ENCODE measurements at places on chromosomes 12 and 14. TPM values are rescaled to one million over a fixed set of nuclear protein-coding genes. Genes with fewer than 3 reads are reported as not detected.

CLEC9A gene
- not detected for total RNA-seq

DNA sequence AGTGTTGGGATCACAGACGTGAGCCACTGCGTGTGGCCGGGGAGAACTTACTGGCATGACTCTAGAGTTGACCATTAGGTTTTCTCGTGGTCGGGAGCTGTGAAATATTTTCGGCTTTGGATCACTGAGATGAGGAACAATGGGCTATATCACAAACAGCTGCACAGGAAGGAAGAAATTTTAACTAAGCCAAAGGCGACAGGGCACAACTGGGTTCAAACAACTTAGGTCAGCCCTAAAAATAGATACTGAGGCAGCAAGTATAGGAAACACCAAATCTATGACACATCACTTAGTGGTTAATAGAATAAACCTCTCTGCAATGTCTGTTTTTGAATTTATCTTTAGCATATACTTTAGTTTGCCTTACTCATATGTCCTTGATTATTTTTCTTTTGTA lies 162.9 kb downstream of the LRIG3 start:
- peak; percentile 63 for DNase-seq

DNA sequence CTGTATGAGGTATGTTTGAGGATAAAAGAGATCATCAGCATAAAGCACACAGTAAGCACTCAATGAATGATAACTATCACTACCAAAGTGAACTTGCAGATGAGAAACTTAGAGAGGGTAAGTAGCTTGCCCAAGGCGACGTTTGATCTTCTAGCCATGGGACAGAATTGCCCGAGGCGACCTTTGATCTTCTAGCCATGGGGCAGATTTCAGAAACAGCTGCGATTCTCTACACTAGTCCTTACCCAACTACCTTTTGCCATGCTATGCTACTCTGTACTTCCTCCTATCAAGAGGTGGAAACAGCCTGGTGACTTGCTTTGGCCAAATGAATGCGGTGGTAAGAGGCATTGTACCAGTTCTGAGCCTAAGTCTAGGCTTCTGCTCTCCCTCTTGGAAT lies 23.7 kb upstream of the NT5DC3 start:
- DNase-seq: no peak

DNA sequence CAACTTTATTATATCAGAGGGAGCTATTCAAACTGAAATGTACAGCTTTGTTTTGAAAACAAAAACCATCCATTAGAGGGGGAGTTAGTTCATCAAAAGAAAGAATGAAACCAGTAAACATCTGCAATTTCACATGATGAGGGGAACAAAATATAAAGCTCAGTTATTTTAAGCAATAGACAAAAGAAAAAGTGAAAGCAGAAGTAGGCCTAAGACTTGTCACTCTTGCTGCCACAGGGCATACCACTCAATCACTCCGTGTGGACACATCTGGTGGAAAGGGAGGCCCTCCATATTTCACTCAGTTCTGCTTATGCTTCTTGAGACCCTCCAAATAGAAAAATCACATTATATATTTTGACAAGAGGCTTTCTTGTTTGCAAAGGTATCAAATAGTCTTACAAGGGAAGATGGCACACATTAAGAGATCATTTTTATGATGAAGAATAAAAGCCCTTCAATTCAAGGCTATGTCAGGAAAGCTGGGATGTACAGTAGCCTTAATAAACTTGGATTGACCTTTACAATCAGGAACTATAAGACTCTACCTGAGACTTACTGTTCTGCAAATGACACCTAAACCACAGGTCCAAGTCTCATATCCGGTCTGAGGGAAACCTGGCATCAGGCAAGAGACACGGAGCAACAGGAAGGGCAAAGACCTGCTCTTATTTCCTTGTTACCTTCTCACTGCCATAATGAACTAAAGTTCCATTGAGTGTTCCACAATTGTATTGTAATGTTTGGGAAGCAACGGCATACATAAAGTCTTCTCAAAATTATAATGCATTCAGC lies 222.5 kb upstream of the GRIP1 start:
- no peak for DNase-seq

DNA sequence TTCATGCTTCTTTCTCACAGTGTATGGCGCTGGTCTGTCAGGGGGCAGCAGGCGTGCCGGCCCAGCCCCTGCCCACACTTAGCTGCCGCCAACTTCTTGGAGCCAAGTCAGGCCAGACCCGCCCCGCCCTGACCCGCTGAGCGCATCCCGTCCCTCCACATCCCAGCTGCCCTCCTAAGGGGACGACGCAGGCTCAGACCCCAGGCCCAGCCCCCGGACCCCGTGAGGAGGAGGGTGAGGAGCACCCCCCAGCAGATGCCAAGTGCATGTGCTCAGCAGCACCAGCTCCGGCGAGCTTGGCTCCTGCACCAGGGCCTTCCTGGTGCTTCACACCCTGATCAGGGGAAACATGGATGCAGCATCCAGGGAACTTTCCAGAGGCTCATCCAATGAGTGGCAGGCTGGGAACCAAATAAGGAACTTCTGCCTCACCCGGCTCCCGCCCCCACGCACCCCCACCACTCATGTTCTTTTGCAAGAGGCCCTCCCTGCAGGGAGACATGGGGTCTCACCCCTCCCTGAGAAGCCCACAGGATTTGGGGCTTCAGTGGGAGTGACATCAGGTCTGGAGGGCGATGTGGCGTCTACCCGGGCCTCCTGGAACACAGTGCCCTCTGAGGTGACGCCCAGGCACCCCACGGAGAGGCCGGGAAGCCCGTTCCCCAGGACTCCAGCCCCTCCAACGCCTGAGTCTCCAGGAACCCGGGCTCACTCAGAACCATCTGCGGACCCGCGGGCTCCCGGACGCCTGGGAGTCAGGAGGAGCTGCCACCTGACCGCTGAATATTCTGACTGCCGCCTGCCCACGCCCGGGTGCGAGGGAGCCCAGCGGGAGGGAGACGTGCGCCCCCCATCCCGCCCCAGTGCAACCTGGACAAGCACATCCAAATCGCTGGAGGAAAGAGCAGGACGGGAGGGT lies 70.0 kb upstream of the GALNT9 start:
- DNase-seq: no peak

GRCh38 chr12:103334466-103334865 lies 161.3 kb downstream of the C12orf42 start:
- no peak for DNase-seq
